ENCODE measurements at places on chromosomes 4 and X.

DNA sequence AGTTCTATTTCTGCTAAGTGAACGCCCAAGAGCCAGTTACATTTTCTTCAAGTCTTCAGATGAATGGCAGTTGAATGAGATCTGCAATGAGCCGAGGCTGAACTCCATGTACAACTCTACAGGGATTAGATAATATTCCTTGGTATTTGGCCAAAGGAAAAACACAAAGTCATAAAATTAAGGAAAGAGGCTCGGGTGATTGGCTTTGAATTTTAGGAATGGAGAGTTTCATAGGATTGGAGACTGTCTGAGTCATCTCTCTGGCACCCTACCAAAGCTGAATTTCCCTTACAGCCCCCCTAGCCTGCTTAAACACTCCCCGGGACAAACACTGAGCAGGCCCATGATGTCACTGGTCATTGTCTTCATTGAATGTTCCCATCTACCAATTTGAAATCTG lies 188.0 kb upstream of the C1QTNF7 start:
- DNase-seq: no peak

DNA sequence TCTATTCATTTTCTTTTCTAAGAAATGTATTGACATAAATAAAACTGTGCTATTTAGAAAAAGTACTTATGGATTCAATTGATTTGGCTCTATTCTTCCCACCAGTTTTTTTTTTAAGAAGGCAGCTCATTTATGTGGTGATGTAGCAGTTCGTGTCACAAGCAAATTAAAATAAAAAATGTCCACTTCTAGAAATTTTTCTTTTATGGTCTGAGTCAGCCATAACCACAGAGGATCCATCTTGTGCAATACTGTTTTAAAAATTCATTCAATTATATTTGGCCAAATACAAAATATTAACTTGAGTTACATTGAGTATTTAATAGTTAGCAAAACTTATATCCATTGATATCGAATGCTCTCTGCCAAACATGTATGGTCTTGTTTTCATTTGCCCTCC lies 207.9 kb upstream of the FAT1 start:
- DNase-seq: no peak

- DNase-seq: no peak
Observed at GRCh38 chr4:33751050-33751449, 2493.3 kb downstream of the ARAP2 start.

DNA sequence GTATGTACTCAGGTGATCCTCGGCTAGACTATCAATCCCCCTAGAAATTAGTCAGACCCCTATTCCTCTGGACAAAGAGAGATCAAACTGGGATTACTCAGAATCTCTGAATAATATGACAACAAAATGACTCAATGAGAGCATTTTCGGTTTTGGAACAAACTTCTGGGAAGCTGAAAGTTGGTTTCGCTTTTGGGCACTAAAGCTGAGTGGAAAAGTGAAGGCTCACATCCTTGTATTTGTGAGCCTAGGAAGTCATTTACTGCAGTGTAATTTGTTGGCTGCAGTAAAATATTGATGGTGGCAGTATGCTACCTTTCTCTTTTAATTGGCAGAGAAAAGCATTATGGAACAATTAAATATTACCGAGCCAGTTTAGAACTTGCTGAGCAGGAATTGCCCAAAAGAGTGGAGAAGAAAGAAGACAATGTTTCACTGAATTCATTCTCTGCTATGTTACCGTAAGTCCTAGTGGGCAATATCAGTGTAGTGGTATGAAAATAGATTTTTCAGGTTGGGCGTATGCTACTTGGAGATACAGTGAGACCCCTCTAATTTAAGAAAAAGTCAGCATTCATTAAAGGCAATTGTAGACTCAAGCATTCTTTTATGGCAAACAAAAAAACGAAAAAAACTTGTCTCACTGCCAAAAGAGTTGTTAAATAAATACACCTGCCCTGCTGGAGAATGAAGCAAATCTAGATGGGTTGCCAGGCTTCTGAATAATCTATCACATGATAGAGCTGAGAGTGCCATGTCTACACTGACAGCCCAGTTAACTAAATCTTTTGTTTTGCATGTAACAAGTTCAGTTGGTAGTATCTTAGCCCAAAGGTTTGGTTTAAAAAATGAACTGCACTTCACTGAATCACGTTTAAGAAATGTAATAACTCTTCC lies 69.6 kb downstream of the AGTR2 start:
- no peak for DNase-seq

- DNase-seq: no peak
Observed at GRCh38 chr4:181569553-181569952, 673.6 kb upstream of the TENM3 start.

DNA sequence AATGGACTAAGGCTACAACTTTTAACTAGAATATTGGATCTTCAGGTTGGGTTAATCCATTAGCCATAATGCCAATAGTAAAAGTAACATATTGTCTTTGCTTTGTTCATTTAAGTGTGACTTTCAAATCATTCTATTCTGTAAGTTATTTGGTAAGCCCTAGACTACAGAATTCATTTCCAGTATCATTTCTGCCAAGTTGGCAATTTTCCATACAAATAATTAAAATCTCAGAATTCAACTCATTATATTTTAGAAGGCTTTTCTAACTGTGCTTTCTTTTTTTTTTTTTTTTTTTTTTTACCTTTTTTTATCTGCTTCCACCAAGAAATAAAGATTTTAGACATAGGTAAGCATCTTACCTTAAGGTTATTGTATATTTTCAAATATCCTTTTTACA lies 173.4 kb downstream of the DCTD start:
- no peak for DNase-seq

DNA sequence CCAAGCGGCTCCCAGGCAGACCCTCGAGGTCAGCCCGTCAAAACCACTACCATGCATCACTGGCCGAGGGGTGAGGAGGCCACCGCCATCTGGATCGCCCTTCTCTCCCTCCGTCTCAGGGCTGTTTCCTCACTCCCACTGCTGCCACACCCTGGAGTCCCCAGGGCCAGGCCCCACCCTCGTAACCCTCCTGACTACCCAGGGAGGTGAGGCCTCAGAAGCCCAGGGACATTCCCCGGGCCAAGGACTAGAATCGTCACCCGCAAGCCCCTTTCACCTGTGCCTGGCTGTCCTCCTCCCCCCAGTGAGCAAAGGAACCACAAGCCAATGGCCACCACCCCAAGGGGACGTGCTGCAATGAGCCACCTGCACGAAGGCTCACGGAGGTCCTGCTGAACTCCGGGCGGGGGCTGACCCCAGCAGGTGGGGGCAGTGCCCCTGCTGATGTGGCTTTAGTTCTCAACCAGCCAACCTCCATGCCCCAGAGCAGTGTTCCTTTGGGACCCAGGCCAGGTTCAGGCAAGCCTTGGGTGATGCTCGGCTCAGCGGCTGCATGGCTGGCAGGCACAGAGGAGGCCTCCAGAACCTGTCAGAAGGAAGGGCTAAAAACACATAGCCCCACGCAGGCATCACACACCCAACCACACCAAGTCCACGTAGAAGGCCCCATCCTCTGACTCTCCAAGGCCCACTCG lies 23.8 kb downstream of the PPP2R2C start:
- DNase-seq: no peak

- no peak for DNase-seq
Observed at GRCh38 chrX:146385529-146385928, 424.0 kb upstream of the CXorf51B start.

Measured in T follicular helper cell (primary cell).